Stimulated activated CD4-positive, alpha-beta T cell treated with anti-CD3 and anti-CD28 coated beads, Interleukin-12 subunit alpha, Interleukin-12 subunit beta, amount 100 ng/mL, for 48 hours (primary cell): ENCODE measurements at places on chromosomes 2 and 18.

GRCh38 chr2:20350041-20350712, 467 bp downstream of the PUM2 start:
- DNase-seq: peak; percentile 57

DNA sequence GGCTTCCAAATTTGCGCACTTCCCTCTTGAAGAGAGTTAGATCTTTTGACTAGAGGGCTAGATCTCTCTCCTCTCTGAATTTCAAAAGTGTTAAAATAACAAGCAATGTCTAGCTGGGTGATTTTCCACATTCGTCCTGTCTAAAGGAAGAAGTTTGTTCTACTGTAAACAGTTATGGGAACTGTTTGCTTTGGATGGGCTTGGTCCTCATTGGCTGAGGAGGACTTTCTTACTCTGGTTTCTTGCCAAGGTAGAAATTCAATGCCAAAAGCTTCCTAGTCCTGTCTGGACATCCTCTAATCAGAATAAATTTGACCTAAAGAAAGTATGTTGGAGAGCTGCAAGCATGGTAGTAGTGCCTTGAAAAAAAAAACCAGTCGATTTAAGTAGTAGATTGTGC, 47.4 kb upstream of the RAPH1 start:
- DNase-seq: no peak

- DNase-seq: no peak
Observed at GRCh38 chr18:39365836-39366485, 1800.4 kb upstream of the CELF4 start.

DNA sequence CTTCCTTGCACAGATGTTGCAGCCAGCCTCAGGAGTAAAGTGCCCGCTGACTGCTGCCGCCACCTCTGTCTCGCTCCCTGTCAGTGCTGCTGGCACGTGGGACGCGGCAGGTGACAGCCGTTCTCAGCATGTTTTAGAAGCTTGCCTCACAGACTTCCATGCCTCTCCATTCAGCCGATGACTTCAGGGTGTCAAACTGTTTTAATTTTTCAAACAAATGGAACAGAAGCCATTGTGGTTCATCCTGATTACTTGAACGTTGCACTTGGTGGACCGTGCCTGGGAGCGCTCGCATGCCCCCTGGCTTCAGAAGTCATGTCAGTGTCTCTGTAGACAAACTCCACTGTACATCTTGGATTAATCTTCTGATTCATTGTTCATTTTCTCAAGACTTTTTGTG, 62.7 kb upstream of the EML6 start:
- no peak for DNase-seq
